Central memory CD4-positive, alpha-beta T cell (primary cell): ENCODE measurements at places on chromosomes 5 and 9.

DNA sequence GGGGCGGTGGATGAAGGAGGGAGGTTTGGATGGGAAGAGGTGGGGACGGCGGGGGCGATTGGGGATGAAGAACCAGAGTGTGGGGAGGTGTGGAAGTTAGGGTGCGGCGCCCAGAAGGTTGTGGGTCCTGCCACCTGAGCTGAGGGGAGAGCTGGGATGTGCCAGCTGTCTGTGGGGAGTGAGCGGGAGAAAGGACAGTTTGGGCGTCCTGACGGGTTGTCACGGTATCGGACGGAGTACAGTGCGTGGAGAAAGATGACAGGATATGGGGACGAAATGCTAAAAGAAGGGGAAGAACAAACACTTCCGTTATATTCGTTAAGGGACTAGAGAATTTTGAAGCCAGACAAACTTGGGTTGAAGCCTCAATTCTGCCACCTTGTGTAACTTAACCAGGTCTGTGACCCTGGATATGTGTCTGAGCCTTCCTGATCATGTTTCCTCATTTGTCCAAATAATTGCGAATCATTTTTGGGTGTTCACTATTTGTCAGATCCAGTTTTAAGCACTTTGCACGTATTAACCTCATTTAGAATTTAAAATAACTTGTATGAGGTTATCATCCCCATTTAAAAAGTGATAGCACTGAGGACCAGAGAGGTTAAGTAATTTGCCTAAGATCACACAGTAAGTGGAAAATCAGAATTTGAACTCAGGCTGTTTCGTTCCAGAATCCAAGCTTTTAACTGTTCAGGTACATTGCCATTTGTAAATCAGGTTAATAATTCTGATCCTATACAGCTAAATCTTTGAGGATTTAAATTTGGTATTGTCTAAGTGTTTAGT, 689 bp downstream of the CNTRL start:
- peak; percentile 49 for DNase-seq

GRCh38 chr9:73154271-73154670, 2.6 kb downstream of the ANXA1 start:
- DNase-seq, result no peak

- DNase-seq, result no peak
These were observed 101.7 kb downstream of the GNA14 start for GRCh38 chr9:77546376-77546950.

GRCh38 chr5:79703381-79703645, 13.7 kb downstream of the CMYA5 start:
- no peak for DNase-seq

GRCh38 chr5:93576994-93577853, 3.8 kb downstream of the NR2F1-AS1 start:
- no peak for DNase-seq

DNA sequence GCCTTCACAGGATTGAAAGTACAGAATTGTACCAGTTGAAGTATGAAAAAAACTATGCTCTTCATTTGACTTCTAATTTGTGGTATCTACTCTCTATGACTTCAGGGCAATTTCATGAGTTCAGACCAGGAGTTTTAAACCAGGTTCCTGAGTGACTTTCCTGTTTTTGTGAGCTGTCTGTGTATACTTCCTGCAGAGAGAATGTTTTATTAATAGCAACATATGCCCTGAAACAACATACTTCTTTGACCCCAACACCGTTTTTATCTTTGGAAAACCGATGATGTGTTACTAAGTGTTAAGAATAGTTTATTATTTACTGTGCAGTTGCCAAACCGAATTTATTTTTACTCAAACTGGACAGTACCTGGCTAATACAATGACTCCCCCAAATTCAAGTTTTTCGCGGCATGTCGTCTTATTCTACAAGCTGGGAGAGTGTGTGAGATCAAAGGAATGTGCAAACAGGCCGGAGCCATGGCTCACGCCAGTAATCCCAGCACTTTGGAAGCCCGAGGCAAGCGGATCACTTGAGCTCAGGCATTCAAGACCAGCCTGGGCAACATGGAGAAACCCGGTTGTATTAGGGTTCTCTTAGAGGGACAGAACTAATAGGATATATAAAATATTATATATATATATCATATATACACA, 58.7 kb upstream of the ERBIN start:
- DNase-seq, result no peak

DNA sequence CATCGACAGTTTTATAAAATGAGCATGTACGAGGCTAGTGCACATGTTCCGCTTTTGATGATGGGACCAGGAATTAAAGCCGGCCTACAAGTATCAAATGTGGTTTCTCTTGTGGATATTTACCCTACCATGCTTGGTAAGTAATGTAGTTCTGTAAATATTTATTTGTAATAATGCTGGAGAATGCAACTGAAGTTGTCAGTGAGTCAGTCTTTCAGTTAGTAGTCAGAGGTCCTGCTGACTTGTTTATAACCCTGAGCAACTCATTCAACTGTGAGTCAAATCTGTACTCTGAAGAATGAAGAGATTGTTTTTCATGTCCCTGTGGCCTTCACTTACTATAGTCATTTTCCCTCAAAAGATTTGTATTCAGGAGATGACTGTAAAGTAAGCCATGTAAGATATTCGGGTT, 28.4 kb upstream of the GPR150 start:
- no peak for DNase-seq

GRCh38 chr9:91758491-91758981, 191.5 kb downstream of the ROR2 start:
- DNase-seq, result peak; percentile 12

GRCh38 chr5:148928141-148928540, 101.7 kb downstream of the ADRB2 start:
- DNase-seq, result no peak

DNA sequence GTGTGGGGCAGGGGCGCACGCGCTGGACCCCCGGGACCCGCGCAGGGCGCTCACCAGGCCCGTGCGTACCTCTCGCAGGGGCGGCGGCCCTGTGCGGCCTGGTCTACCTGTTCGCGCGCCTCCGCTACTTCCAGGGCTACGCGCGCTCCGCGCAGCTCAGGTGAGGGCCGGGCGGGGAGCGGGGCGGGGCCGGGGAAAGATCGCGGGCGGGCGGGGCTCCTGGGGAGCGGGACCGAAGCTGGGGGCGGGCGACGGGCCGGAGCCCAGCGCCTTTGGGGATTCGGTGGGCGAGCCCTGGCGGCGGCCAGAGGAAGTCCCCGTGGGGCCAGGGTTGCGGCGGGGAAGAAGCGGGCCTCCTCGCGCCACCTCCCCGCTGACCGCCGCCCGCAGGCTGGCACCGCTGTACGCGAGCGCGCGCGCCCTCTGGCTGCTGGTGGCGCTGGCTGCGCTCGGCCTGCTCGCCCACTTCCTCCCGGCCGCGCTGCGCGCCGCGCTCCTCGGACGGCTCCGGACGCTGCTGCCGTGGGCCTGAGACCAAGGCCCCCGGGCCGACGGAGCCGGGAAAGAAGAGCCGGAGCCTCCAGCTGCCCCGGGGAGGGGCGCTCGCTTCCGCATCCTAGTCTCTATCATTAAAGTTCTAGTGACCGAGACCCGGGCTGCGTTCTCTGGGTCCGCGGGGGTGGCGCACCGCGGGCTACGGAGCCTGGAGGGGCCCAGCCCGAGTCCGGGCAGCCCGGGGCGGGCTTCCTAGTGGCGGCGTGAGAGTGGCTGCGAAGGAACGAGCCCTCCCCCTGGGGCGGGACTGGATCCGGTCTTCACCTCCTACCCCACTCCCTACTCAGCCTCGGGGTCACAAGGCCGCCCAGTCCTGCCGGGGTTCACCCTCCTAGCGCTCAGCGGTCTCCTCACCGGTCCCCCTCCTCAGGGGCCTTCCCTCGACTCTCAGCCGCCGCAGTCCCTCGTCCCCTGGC, 2.4 kb downstream of the LTC4S start:
- DNase-seq, result peak; percentile 57
